ENCODE measurements at places on chromosomes 5 and 9.

DNA sequence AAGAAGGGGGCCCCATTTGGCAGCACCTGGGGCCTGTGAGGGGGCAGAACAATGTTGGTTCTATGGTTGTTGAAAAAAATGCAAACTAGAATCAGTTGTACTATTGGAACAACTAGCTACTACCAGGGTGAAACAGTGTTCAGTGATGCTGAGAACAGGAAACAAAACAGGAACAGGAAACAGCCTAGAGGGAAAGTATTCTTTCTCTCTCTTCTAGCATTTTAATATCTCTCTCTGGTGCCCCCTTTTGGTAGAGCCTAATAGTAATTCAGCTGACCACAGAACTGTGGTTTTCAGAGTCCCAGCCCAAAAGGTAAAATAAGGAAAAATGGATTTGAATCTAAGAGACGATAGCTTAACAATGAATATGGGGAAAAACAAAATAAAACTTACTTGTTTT is 138.0 kb upstream of the KCNN2 start:
- DNase-seq, result no peak

DNA sequence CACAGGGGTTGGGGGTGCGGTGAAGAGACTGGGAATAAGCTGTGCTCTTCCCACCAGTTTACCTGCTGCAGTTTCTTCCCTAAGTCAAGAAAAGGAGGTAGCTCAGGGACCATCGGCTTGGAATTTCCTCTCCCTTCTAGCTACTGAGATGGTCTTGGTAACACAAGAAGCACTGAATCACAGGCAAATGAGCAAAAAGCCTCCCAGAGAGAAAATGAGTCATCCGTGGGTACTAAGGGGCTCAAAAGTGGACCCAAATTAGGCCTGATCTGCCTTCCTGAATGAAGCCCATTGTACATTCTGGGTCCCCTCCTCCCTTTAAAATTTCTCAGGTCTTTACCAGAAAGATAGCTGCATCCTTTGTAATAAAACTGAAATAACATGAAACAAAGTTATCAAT is 49.9 kb downstream of the PTPN3 start:
- no peak for DNase-seq

DNA sequence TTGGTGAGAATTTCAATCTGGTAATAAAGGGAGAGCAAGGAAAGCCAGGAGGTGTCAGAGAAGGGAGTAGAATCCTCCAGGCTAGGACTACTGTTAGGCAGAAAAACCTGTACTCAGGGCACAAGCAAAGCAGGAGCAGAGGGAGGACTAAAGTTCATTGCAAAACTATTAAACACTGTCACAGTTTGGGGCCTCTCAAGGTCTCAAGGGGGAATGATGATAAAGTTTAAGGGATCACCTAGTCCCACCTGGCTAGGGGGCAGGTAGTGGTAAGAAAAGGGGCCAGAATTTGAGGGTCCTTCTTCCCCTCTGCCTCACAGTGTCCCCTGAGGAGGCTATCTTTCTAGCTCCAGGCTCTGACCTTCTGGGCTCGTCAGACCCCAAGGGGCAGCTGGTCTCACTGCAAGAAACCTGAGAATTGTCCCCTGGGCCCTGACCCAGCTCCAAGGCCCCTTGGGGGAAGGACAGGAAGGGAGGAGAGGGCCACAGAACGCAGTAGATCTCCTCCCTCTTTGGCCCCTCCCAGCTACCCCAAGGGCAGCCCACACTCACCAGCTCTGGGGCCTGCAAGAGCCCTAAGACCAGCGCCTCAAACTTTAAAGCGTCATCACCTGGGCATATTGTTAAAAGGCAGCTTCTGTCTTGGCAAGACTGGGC is 974 bp downstream of the CCDC69 start:
- no peak for DNase-seq

DNA sequence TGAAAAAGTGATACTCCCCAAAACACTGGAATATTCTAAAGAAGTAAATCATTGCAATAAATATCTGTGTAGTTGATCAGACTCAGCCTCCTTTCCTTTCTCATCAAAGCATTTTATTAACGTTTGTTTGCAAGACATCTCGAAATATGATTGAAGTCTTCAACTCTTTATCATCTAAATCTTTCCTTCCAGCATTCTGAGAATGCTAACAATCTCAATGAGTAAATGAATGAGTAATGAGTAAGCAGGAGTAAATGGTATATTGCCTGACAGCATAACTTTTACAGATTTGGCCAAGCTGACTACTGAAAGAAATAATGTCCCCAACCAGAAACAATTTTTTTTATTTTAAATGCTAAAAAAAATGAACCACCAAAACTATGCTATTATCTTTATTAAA is 157.1 kb downstream of the SLCO4C1 start:
- no peak for DNase-seq

DNA sequence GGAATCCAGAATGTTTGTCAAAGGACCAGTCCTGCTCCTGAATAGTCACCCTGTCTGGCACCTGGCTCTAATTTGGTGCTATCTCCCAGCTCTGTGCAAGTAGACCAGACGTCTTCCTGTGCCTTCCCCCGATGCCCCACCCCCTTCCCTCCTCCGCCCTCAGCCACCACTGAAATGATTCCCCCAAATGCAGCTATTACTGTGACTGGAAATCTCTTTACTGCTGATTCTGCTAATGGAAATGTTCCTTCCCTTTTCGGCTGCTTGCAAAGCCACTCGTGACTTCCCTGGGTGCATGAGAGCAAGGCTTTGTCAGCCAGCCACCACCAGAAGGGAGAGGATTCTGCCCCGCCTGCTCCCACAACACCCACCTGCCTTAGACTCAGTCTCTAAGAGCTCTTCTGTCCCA is 11.4 kb downstream of the ASTN2 start:
- DNase-seq, result no peak

DNA sequence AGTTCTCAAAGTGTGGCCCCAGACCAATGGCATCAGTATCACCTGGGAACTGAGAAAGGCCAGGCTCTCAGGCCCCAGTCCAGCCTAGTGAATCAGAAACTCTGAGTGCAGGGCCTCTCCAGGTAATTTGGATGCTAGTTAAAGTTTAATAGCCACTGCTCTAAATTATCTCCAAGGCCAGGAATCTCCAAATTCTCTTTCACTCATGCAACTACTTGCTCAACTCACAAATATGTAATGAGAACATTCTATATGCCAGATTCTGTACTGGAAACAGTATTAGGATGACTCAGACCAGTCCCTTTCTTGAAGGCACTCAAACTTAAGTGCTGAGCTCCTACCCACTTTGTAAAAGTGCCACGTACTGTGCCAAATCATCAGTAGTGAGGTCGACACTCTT is 84.6 kb downstream of the PAPPA start:
- no peak for DNase-seq

DNA sequence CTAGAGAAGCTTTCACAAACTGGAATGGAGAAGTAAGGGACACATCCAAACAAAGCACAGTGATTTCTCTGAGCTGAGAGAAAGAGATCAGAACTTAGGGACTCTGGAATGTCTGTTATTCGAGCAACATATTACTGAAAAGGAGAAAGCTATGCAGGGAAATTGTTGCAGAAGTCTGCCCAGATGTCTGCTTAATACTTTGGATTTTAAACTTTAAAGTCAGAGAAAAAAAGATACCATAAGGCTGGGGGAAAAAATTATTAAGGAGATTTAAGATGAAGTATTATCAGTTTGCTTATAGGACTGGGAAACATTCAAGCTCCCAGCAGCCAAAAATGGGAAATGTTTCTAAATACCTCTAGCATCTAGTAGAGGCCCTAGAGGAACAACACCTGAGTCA is 803.9 kb downstream of the TAF11L14 start:
- no peak for DNase-seq

DNA sequence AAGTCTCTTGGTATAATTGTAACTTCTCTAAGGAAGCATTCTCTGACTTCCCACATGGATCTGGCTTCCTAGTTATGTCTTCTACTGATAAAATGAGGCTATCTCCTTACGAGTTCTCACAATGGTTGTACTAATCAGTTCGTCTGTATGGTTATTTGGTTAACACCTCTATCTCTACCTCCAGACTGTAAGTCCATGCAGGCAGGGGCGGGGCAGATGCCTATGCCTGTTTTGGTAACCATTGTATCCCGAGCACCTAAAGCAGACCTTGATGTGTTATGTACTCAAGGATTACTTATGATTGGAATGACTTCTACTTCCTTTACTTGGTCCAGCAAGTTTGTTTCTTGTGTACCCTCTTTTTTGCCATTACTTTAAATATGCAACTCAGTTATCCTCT is 125.0 kb upstream of the PITX1 start:
- DNase-seq, result no peak

- DNase-seq, result peak; percentile 68
Measured at GRCh38 chr9:126499005-126499910, 114.5 kb upstream of the LMX1B start.

DNA sequence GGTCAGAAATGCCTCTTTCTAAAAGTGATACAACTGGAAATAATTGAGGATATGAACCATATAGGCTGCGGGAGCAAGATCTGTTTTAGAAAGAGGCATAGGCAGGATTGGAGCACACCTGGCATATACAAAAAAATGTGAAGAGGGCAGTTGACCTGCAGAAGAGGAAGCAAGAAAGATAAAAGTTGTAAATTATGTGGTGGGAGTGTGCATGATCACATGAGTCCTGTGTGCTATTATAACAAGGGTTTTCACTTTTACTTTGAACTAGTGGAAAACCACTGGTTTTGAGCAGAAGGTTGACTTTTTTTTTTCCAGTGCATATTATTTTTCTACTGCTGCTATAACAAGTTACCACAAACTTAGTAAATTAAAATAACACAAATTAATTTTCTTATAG is 489.3 kb downstream of the ANXA1 start:
- no peak for DNase-seq

DNA sequence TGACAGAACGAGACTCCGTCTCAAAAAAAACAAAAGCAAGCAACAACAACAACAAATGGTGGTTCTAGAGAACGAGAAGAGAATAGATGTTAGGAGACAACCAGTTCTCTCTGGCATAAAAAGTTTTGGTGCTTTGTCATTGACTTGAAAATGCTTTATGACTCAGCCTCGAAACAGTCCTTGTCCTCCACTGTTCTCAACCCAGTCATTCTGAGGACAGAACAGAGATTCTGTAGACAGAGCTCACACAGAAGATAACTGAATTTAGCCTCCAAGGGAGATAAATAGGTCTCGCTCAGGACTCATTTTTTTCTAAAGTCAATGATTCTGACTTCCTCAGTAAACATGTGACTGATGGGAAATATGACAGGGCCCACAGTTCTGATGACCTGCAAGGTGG is 76.0 kb upstream of the FSTL4 start:
- no peak for DNase-seq

DNA sequence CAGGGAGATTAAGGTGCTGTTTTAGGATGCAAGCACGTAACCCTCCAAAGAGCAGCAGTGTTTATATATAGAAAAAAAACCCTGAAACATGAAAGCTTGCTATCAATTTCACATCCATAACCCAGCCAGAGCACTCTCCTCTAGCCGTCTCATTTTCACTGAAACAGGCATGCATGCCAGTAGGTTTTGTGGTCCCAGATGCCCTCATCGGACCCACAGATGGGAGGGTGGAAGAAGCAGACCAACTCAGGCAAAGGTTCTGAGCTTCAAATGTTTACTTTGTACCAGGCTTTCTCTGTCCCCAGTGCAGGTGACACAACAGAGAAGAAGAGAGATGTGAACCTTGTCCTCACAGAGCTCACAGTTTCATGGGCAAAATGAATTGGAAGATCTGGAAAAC is 127.4 kb upstream of the ATP10B start:
- DNase-seq, result no peak

GRCh38 chr5:9977070-9977469 is 272.6 kb downstream of the ATPSCKMT start:
- DNase-seq, result no peak

- DNase-seq, result no peak
Measured at GRCh38 chr9:121333950-121334773, 35.9 kb downstream of the STOM start.

DNA sequence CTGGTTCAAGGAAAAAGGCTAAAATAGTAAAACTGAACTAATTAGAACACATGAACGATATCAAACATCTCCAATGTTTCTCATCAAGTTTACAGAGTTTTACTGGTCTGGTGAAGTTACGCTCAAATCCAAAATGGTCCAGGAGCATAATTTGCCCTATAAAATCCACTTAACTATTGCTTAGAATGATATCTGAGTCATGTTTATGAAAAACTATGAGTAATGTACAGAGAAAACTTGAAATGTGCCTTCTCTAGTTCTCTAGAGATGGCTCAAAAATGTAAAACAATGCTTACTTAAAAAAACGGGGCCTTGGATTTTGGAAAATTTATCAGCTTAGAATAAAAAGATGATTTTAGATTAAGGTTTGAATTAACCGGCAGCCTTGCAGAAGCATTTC is 108.1 kb downstream of the FBXW11 start:
- no peak for DNase-seq

DNA sequence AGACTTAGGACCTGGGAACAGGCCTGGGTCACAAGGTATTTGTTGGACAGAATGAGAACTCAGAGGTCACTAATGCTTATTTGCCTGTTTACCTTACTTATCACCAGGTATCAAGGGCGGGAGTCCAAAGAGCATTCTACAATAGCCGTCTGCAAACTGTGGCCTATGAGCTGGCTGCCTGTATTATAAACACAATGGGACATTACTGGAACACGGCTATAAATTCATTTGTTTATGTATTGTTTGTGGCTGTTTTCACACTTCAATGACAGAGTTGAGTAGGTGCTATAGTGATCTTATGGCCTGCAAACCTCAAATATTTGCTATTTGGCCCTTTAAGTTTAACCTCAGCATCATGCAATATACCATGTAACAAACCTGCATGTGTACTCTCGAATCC is 76.6 kb upstream of the ASTN2 start:
- DNase-seq, result no peak

Measured in stimulated activated effector memory CD8-positive, alpha-beta T cell treated with anti-CD3 and anti-CD28 coated beads, Interleukin-12 subunit alpha, Interleukin-12 subunit beta, amount 100 ng/mL, for 72 hours (primary cell).